Bone marrow (tissue), 2 donors: ENCODE measurements at places on chromosomes 11 and 22.

GRCh38 chr11:111954154-111954553 is 17.0 kb downstream of the DIXDC1 start:
- DNase-seq, result no peak

- DNase-seq, result no peak
These were observed 7.5 kb downstream of the MALAT1 start for GRCh38 chr11:65506290-65506771.

GRCh38 chr22:43560651-43561050 is 148.8 kb downstream of the MPPED1 start:
- no peak for DNase-seq

GRCh38 chr11:19903620-19904069 is 191.0 kb downstream of the NAV2 start:
- no peak for DNase-seq

DNA sequence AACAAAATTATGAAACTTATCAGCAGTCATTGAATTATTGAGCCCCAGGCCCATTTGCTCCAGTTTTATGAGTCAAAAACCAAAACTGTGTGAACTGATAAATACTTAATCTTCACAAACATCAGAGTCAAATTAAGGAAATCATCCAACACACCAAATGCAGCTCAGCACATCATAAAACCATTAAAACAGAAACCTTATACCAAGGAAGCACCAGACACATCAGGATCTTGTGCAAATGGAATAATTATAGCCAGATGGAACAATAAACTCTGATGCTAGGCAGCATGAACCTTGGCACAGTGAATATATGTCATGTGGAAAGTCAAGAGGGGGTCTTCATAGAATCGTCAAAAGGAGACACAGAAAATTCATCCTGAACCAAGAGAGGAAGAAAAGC is 410.7 kb upstream of the API5 start:
- DNase-seq, result no peak

DNA sequence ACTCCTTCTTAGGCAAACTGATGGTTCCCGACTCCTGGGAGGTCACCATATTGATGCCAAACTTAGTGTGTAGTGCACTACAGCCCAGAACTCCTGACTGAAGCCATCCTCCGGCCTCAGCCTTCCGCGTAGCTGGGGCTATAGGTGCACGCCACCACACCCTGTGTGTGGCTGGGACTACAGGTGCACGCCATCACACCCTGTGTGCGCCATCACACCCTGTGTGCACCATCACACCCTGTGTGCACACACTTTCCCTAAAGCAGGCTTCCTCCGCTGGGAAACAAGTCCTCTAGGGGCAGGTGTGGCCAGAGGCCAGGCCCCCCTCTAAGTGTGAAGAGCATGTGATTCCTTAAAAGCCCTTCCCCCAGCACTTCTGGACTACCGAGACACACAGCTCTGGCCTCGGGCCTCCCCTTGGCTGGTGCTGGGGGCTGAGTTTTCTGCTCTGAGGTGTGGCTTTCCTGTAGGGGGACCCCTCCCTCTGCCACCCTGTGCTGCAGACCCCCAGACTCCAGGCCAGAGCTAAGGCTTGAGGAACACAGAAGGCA is 81.7 kb downstream of the BCR start:
- DNase-seq, result no peak

DNA sequence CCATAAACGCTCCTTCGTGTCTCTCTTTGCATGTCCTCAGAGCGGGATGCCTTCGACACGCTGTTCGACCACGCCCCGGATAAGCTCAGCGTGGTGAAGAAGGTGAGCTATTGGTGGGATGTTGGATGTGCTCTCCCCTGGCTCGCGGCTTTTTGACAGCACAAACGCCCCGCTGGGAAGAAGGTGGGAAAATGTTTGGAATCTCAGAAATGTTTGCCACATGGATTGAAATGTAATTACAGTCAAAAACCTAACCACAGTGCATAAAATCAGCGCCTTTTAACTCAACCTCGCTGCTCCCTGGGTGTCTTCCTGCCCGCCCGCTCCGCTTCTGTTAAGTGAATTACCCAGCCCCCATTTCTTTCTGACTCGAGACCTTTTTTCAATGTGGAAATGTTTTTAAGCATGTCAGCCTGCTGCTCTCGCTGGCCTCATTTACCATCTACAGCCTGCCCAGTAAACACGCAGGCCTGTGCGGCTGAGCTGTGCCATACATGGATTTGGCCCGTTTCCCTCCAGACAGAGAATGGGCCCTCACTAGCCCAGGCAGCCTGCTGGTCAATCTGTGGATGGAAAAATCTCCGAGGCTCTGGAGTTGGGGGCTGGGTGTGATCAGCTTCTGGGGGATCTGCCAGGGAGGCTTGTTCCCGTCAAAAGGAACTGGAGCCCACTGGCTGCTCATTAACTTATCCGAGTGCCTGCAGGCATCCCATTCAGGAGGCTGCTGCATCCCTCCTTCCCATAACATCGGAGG is 32.7 kb upstream of the PARVG start:
- DNase-seq, result no peak

GRCh38 chr11:74682731-74683278 is 48.4 kb downstream of the CHRDL2 start:
- no peak for DNase-seq

GRCh38 chr11:122025757-122026156 is 90.3 kb downstream of the BLID start:
- no peak for DNase-seq

DNA sequence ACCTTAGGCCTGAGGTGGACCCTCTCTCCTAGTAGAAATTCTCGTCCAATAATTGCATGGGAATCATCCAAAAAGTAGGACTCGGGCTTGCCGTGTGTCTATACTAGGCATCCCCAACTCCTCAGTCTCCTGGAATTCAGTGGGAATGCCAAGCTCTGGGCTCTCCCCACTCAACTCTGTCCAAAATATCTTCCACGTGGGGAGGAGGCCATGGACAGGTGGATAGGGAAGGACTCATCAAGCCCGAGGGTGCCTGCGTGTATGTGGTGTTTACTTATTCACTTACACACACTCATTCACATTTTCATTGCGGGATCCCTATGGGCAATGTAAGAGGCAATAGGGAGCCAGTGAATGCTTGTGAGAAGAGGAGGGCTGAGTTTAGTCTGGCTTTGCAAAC is 383.3 kb downstream of the MN1 start:
- no peak for DNase-seq

DNA sequence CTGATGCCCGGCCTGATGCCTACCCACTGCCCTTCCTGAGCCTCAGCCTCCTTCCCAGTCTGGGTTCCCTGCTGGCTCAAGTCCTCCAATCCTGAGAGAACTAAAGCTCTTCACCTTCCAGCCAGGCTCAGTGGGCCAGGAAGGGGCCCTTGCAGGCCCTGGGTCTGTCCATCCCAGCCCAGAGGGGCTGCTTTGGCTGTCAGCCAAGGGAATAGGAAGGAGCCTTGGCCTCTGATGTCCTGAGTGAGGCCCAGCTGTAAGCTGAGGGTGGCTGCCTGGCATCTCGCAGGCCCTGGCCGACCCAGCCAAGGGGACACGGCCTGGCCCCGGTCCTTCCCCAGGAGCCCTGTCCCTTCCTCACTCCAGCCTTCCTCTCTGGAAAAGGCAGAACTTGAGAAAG is 83.4 kb downstream of the DHCR7 start:
- DNase-seq, result no peak

GRCh38 chr11:35978183-35978582 is 34.3 kb downstream of the LDLRAD3 start:
- no peak for DNase-seq

DNA sequence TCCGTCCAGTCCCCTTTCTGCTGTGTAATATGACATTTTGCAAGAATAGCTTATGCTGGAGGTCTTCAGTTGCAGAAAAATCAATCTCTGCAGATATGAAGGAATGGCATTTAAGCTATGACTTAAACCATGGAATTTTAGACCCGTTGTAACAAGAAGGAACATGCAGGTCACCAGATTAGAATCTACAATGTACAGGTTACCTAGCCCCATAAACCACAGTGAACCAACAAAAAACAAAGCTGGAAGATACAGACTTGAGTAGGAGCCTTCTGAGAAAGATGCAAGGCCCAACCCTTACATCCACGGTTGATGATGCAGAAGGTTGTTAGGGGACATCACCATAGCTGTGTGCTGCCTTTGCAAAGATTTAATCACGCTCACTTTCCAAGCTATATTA is 132.5 kb downstream of the WT1 start:
- DNase-seq, result no peak

DNA sequence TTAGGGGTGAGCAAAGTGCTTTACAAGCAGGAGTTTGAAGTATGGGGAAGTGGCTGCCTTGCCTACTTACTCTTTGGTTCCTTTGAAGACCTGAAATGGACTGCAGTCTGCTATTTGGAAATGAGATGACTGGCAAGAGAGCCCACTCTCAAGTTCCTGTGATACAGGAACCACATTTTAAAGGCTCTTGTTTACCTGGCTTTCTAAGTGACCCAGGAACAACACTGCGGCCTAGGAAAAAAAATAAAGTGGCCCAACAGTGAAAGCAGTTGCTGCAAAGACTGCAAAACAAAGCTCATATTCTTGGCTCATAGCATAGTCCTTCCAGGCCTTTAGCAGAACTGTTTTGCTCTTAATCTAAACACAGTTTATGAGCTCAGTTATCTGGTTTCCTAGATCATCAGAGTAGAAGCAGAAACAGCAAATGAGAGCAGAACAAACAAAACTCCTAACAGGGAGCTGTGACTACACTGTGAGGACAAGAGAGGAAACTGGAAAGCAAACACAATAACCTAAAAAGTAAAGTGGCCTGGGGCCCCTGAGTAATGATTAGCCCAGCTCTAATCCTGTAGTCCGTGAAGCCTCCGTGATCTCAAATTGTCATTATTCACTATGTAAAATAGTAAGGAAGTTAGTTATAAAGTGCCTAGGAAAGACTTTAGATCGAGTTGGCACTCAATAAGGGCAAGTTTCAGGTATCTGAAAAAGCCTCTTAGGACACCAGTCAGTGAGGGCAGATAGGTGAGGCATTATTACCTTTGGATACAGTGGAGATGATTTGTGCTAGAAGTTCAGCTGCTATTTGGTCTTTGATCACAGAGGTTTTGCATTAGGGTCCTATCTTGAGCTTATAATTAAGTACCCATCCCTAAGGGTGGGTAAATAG is 11.5 kb downstream of the CCDC117 start:
- no peak for DNase-seq

DNA sequence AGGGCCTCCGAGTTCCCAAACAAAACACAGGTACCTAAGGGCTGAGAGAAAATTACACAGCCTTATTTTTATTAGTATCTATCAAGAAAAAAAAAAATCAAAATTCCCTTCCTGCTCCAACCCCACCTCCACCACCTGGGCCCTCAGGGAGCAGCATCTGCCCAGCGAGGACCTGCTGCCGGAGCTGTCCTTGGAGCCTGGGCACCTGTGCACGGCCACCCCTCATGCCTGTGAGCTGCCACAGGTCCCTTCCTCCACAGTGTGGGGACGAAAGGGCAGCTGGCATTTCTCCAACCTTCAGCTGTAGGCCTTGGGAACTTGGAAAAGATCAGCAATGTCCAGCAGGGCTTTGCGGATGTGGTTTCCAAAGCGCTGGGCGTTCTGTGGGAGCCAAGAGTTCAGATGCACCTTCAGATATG is 6.3 kb upstream of the SYCE3 start:
- DNase-seq, result no peak

DNA sequence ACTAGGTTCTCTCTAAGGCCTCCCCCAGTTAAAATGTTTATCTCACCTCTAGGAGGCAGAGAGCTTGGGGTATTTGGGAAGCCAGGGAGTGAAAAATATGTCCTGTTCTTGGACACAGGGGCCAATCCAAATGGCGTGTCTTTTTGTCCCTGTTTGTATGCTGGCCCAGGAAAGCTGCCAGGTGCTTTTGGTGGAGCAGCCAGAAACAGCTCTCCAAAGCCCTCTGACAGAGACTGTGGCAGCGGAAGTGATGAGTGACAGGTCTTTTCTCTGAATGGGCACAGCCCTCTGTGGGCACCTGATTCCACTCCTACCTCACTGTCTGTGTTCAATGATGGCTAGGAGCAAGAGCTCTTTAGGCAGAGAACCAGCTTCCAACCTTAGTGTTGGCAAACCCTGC is 106.4 kb upstream of the KIRREL3 start:
- DNase-seq, result no peak

- no peak for DNase-seq
These were observed 2.9 kb upstream of the MMP3 start for GRCh38 chr11:102846292-102846691.

DNA sequence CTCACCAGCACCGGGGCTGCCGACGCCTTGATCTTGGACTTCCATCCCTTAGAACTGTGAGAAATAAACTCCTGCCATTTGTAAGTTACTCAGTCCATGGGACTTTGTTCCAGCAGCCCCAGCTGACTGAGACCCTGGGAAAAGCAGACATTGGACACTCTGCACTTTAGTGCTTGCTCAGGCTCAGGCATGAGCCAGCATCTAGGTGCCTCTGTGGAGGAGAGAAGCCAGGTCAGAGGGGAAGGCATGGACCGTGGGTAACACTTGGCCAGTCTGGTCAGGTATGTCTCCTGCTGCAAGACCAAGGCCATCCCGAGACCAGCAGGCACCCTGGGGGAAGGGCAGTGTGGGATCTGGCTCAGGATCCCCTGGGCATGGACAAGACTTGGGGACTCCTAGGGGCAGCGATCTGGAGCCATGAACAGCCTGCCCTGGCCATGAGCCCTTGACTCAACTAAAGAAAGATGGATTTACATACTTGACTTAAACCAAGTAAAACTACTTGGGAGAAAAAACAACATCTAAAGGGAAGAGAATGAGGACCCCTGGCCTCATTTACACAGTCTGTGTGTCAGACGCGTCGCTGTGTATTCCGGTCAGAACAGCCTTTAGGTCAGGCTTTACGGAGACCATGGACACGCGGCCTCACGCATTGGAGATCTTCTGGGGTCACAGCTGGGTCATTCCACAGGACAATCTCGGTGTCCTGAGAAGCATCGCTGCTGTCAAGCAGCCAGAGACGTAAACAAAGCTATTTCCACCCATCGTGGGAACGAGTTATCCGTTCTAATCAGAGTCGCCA is 497.1 kb downstream of the BRD1 start:
- DNase-seq, result no peak

GRCh38 chr11:66676931-66677598 is 622 bp downstream of the RBM4B start:
- no peak for DNase-seq

- no peak for DNase-seq
These were observed 855.4 kb upstream of the CHORDC1 start for GRCh38 chr11:91078221-91078620.

- no peak for DNase-seq
These were observed 16.5 kb downstream of the TOLLIP start for GRCh38 chr11:1292644-1293618.

DNA sequence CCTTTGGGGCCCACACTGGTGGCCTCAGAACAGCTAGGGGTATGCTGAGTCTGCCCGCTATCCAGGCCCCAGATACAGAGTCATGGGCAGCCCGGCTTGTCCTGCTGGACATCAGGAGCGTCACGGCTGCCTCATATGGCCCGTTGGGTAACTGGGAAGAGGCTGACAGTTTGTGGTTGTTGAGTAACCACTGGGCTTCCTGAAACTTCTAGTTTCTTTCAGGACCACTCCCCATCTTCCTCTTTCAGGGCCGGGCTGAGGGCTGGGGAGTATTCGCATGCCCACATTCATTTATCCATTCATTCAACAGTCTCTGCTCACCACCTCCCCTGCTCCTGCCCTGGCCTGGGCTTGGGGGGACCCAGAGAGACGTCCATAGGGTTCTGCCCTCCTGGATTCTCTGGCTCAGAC is 13.4 kb upstream of the P2RY2 start:
- DNase-seq, result peak; percentile 38
